Skin of body (tissue), 3 donors: ENCODE measurements at places on chromosomes 3 and 15.

GRCh38 chr3:113496924-113497323 lies 18.0 kb downstream of the SPICE1 start:
- DNase-seq: no peak

GRCh38 chr3:25663347-25663868 lies 1.3 kb downstream of the TOP2B start:
- DNase-seq: peak; percentile 63

DNA sequence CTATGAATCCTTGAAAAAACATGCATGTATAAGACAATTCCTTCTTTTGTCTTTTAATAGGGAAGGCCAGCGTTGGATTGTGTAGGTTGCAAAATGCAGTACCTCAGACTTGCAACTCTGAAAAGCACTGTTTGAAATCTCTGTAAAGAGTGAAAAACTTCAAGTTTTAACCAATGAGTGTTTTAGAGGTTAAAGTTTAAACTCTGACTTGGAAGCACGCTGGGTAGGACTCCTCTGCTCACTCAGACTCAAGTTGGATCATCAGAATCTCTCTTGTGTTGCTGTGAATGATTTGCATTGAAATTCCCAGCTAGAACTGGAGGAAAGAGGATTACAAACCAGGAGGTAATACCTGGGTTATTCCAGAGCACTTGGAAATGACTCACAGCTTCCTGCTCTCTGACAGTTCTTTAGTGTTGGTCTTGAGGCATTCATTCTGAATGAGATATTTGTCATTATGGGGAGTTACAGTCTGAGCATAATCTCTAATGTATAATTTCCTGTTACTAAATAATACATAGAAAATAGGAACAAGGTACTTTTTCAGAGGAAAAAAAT lies 49.1 kb downstream of the PLS1 start:
- DNase-seq: no peak

- DNase-seq: no peak
Measured at GRCh38 chr3:49667701-49668413, 6.3 kb upstream of the APEH start.

DNA sequence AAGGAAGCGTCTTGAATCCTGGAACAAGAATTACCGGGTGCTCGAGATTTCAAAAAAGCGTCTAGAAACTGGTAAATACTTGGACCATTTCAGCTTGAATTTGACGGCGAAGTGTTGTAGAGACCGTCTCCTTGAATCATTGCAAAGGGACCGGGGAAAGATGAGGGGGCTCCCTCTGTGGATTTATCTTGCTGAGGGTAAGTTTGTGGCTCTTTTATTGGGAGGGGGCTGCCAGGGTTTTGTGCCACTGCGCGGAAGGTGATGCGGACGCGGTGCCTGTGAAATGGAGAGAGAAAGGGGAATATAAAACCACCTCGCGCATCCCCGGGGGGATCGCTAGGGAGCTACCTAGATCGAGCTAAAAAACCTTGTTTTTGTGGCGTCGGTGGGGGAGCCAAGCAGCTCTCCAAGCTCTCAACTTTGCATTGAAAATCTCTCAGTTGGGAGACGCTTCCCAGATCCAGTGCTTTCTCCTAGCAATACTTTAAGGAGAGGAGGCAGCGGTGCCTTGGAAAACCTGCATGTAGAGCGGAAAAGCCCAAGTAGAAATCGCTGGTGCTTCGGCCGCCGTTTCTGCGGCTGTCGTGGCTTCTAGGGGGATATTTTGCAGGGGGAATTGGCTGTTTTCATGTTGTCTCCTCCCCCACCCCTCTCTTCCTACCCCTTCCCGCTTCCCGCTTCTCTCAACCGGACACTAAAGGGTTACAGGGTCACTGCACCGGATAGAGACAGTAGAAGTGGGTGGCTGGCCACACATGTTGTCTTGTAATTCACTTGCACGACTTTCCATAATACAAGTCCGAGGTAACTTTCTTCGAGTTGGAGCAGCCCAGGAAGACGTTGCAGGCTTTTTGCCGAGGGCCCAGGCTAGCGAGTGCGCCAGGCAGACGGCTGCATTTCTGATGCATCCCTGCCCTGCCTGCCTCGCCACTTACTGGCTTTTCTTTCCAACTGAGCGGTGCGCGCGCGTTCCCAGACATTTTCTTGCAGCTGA lies 187.6 kb downstream of the NLGN1 start:
- peak; percentile 29 for DNase-seq

- peak; percentile 22 for DNase-seq
Measured at GRCh38 chr3:11548721-11549131, 95.0 kb downstream of the VGLL4 start.

DNA sequence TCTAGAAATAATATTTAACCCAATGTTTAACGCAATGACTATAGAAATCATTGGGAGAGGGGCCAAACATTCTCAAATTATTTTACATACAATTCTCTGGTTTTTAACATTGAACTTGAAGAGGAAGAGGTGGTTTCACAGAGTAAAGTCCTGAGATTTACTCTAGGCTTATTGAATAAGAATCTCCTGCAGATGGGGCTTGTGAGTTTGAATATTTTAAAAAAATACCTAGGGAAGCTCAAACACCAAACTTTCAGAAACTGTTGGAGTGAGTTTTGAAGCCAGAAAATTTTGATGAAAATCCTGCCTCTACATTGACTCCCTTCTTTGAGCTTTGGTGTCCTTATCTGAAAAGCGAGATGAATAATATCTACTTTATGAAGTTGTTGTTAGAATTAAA lies 906.6 kb downstream of the TUSC7 start:
- no peak for DNase-seq

- no peak for DNase-seq
Measured at GRCh38 chr3:172903642-172904320, 153.3 kb downstream of the ECT2 start.

DNA sequence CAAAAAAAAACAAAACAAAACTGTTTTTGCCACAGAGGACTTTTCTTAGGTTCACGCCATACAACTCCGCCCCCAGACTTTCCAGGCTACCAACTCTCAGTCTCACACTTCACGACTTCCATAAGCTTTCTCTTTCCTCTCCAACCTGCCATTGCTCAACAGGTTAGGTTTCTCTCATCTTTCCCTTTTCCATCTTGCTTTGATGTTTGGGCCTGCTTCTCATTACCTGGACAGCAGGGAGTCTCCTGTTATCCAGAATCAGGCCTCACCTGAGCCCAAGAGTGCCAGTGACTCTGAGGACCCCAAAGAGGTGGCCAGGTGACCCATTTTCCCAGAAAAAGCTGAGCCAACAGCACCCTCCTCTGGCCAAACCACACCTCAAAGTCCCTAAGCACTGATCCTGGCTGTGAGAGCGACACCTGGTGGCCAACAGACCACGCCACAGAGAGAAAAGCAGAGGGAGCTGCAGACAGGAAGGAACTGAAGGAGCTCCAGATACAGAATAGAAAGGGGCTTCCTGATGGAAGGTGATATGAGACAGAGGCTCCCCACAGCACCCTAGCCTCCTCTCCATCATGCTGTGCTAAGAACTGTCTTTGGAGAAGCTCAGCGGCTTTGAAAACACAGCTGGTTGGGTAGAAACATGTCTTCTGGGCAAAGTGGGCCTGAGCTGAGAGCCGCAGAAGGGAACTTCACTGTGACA lies 4.0 kb downstream of the CCDC51 start:
- DNase-seq: peak; percentile 63

DNA sequence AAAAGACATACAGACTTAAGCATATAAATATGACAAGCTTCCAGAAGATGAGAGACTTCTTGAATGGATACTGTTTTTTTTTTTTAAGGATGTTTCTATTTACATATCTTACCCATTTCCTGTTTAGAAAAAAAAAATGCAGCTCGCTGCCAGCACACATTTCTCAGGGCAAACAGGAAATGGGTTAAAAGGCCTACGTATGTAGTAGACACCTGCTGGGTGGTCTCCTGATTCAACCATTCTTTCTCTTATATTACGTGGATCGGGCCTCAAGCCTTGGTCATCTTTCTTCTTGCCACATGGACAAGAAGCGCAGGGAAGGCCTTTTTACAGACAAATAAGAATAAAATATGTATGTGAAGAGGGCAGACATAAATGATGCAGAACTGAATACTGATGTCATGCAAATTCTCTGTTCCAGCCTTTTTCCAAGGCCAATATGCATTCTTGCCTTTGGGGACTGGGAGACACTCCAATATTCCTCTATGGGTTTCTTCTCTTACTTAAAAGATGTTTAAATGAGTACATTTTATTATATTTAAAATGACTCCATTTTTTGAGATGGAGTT lies 35.0 kb upstream of the TJP1 start:
- DNase-seq: no peak

GRCh38 chr3:134937256-134938028 lies 142.4 kb downstream of the EPHB1 start:
- no peak for DNase-seq

- DNase-seq: no peak
Measured at GRCh38 chr3:13841141-13841540, 38.7 kb downstream of the WNT7A start.

DNA sequence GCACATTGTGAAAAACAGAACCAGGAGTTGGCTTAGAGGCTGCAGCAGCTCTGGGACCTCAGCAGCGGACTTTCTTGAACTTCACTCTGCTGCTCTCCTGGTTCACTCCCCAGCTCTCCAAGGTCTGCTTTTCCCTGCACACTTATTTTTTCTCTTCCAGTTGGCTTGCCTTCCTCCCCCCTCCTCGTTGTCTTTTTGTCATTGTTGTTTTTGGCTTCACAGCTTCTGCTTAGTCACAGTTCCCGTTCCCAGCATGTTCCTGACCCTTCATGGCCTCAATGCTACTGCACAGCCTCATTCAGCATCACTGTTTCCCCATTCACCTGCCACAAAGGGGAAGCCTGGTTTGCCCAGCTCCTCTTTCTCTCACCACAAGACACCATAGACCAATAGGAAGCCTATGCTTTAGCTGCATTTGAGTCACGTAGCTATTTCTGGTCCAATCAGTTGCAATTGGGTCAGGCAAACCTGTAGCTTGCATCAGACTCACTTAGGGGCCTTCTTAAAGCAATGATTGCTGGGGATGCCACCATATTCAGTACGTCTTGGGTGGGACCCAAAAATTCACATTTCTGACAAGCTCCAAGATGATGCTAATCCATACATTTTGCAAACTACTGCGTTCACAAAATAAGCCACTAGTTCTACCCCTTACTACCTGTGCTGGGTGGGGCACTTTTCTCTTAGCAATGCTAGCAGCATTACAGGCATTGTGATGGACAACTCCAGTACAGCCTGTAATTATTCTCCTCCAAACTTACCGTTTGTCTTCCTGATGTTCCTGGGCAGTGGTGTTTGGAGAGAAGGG lies 7.8 kb upstream of the SUMF1 start:
- DNase-seq: no peak

DNA sequence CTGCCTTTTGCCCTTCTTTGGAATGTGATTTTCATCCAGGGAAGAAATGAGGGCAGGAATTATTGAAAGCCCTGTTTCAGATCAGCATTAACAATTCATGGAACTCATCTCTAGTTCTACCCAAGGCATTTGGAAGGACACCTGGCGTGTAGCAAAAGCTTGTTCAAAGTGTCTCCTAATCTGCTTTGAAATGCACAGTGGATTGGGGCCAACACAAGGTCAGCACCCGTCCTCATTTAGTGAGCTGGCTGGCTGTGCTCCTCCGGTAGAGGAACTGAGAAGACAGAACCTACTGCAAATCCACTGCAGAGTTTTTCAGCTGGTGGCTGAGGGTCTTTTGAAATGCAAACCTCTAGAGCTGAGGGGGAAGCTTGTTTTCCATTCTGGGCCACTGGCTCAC lies 141.6 kb upstream of the STT3B start:
- no peak for DNase-seq

DNA sequence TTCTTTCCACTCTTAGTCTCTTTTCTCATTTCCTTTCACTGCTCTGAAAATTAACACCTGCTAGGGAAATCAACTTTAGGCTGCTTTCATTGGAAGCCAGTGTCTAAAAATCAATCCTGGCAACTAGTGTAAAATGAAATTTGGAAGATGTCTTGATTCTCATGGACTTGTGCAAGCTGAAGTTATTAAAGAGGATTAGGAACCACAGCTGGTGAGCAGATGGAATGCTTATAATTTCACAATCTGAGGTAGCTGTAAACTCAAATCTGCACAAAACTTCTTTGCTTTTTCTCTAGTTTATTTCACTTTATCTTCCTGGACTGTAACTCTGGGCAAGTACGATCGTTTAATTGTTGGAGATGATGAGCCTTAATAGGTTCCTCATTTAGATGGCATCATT lies 175.6 kb downstream of the GHSR start:
- DNase-seq: peak; percentile 86

DNA sequence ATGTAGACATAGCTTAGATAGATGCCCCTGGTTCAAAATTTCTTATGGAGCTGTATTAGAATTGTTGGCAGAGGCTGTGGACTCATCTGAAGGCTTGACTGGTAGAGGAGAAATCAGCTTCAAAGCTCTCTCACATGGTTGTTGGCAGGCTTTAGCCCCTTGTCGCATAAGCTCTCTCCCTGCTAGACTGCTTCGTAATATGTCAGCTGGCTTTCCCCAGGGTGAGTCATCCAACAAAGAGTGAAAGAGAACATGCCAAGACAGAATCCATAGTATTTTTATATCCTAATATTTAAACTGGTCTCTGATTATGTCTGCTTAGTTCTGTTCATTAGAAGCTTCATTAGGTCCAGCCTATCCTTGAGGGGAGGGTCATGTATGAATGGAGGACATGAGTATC lies 427.4 kb upstream of the NAALADL2 start:
- no peak for DNase-seq

DNA sequence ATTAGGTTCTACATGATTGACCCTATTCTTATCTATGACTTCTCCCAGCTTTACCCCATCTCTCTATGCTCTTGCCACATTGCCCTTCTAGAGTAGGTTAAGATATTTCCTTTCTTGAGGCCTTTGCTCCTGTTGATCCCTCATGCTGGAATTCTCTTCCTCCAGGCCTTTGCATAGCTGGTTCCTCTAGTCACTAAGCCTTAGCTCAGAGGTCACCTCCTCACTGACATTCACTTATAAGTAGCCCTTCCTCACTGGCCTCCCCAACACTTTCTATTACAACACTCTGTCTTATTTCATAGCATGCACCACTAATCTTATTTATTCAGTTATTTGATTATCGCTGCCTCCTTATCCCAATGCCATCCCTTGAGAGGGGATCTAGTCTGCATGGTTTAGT lies 228.4 kb upstream of the COL8A1 start:
- DNase-seq: no peak

DNA sequence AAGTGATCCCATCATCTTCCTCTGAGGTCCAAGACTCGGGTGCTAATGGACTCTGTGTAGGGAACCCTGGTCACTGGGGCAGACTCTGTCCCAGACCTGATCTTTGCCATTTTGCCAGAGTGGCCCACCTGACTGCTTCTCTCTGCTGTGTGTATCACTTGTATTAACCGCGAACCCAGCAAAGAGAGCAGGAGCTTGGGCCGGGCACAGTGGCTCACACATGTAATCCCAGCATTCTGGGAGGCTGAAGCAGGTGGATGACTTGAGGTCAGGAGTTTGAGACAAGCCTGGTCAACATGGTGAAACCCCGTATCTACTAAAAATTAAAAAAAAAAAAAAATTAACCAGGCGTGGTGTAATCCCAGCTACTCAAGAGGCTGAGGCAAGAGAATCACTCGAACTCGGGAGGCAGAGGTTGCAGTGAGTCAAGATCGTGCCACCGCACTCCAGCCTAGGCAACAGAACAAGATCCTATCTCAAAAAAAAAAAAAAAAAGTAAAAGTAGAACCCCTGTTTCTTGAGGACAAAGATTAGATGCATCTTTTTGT lies 32.9 kb upstream of the CYP11A1 start:
- DNase-seq: no peak

GRCh38 chr3:138148503-138148902 lies 16.3 kb upstream of the A4GNT start:
- no peak for DNase-seq
